Fibroblast of skin of abdomen (primary cell): ENCODE measurements at places on chromosomes 12 and 14.
A peak's percentile ranks its signal among the peaks of the same experiment; 100 is the strongest.

- DNase-seq, result no peak
Observed at GRCh38 chr12:22971247-22971646, 346.3 kb downstream of the ETNK1 start.

DNA sequence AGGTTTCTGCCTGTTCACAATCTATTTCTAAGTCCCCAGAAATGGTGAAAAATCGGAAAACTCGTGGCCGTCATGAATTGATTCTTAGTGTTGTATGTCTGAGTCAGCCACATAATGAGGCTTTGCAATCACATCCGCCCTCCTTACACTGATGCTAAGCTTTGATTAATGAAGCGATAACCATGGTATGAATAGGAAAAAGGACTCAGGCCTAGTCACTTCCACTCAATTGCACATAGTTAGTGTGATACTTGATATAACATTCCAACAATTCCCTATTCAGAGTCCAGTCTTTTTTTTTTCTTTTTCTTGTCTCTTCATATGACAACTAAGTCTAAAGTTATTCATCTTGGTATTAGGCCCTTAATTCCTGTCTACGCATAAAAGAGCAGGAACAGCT lies 1231.0 kb downstream of the VRK1 start:
- DNase-seq, result peak; percentile 56

GRCh38 chr12:88866881-88867280 lies 286.6 kb upstream of the KITLG start:
- peak; percentile 33 for DNase-seq

DNA sequence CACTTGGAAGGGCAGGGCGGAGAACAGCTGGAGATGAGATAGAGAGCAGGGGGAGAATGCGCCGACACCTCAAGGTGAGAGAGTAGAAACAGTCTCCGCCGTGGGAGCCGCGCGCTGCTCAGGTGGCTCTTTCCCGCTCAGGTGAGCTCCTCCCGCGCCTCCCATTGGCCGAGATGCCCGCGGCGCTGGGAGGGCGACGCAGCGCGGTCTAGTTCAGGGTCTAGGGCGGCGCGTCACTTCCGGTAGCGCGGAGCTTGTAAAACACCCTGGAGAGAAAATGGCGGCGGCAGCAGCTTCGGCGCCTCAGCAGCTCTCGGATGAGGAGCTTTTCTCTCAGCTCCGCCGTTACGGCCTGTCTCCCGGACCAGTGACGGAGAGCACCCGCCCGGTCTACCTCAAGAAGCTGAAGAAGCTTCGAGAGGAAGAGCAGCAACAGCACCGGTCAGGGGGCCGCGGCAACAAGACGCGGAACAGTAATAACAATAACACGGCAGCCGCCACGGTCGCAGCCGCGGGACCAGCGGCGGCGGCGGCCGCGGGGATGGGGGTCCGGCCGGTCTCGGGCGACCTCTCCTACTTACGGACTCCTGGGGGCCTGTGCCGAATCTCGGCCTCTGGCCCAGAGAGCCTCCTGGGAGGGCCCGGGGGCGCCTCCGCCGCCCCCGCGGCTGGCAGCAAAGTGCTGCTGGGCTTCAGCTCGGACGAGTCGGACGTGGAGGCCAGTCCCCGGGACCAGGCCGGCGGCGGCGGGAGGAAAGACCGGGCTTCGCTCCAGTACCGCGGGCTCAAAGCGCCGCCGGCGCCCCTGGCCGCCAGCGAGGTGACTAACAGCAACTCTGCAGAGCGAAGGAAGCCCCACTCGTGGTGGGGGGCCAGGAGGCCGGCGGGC lies at the start of gene LEMD3:
TSS of gene LEMD3 (plus strand) at position 264 of the 889 bp plus-strand sequence. CDS start at position 278, 14 bp downstream.
- peak; percentile 89 for DNase-seq

- DNase-seq, result no peak
Observed at GRCh38 chr12:69014047-69014446, 81.1 kb upstream of the CPM start.

DNA sequence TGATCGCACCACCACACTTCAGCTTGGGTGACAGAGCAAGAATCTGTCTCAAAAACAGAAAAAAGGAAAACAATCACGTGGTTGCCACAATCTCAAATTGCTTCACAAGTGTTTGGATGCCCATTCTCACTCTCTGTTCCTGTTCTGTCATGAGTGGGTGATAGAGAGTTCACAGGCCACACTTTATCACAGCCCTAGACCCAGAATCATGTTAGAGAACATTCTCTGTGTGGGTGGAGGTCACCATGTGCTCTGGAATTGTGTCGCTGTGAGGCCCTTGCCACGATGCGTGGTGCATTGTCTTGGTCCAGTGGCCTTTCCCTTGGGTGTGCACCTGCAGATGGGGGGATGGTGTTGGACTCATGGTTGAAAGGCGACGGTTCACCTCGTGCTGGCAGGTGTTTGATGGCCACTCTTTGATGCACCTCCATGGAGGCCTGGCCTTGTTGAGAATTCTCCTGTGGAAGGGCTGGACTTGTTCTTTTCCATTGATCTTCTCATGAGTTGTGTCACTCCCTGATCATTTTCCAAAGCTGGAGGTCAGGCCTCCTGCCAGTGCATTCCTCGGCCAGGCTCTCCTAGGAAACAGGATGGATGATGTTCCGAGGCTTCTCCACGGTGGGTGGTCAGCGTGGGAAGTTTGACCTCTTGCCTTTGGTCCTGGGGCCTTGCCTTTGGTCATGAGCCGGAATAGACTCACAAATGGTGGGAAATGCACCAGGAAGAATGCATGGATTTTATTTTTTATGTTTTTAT lies 91.9 kb downstream of the SLC24A4 start:
- DNase-seq, result no peak

DNA sequence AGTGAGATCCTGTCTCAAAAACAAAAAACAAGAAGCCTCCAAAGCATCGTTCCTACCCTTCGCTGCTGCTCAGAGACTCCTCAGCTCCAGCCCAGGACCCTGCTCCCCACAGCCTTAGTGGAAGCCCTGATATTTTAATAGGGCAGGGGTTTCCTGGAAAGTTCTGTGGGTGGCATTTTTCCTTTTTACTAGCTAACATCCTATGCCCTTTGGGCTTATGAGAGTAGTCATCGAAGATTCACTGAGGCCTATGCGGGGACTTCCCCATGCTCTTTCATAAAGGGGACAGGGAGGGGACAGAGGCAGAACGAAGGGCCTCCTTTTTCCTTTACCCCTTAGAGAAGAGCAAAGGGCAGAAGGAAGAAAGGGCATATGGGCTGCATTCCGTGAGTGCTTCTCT lies 8.3 kb downstream of the LAG3 start:
- no peak for DNase-seq

GRCh38 chr14:59244581-59244980 lies 56.1 kb downstream of the DAAM1 start:
- DNase-seq, result no peak

- DNase-seq, result peak; percentile 20
Observed at GRCh38 chr12:10235761-10236631, 23.3 kb downstream of the GABARAPL1 start.

GRCh38 chr12:68203460-68203875 lies 22.1 kb downstream of the IL26 start:
- DNase-seq, result no peak

DNA sequence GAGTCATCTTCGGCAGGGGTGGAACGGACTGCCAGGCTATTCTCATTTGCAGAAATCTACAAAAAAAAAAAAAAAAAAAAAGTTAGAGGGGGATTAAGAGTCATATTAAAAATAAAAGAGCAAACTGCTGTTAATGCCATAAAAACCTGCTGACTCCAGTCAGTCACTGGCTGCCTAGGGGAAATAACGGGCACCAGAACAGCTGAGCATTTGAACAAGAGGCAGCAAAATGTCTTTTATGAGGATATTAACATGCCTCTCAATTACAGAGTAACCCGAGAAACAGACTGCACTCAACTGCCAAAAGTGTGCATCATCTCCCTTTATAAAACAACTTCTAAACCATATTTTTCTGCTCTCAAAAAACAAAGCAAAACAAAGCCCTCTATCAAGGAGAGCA lies 28.7 kb upstream of the CERS5 start:
- no peak for DNase-seq

GRCh38 chr14:68297039-68297438 lies 477.5 kb downstream of the RAD51B start:
- peak; percentile 66 for DNase-seq

DNA sequence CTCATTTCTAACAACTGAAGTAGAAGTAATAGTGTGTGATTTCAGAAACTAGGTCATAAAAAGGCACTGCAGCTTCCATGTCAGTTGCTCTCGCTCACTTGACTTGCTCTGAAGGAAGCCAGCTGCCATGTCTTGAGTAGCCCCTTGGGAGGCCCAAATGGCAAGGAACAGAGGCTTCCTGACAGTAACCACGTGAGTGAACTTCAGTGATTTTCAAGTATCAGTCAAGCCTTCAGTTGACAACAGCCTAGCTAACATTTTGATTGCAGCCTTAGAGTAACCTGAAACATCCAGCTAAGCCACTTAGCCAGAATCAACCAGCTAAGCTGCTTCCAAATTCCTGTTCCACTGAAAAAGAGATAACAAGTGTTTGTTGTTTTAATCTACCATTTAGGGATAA lies 26.7 kb downstream of the TOGARAM1 start:
- no peak for DNase-seq

DNA sequence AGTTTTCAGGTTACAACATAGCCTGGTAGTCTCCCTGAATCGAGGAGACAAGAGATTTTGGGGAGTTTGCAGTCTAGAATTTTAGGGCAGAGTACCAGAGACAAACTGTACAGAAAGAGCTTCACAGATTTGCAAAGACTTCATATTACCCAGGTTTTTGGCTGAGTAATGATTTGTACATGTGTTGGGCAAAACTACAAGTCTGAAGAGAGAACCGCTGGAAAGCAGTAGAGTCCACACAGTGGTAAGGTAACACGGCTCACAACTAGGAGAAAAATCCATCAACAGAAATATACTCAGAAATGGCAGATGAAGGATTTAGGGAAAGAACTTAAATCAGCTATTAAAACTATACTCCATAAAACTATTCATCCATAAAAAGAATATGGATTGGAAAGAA lies 25.7 kb downstream of the FBXO33 start:
- DNase-seq, result no peak

DNA sequence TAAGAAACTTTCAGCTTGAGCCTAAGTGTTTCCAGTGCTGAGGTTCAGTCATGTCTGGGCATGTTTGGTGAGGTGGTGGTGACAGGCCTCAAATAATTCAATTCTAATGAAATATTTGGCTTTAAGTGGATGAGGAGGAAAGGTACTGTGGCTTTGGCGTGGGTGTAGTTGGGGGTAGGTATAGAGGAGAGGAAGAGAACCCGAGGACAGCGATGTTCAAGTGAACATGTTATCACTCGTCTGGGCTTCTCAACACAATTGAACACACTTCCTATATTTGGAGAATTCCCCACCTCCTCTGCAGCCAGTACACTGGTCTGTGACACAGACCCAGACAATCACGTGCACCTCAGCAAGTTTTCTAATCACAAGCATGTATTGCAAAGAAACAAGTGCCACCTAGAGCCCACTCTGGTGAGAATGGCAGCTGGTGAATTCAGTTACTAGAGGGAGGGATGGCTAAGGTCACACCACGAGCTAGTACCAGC lies 53.0 kb downstream of the IFNG-AS1 start:
- DNase-seq, result peak; percentile 20

DNA sequence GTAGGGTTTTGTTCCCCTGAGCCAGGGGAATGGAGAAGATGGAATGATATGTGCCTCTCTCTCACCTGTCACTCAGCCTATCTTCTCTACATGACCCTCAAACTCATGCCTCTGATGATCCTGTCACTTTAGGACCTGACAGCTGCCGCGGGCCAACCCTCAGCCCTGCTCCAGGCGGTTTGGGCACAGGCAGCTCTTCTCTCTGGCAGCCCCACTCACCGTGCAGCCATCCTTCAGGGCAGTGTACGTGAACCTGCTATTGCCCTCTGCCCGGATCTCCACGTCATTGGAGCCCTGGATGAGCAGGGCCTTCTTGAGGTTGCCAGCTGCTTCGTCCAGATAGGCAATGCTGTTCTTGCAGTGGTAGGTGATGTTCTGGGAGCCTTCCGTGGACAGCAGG lies 10.5 kb downstream of the TMEM106C start:
- no peak for DNase-seq

DNA sequence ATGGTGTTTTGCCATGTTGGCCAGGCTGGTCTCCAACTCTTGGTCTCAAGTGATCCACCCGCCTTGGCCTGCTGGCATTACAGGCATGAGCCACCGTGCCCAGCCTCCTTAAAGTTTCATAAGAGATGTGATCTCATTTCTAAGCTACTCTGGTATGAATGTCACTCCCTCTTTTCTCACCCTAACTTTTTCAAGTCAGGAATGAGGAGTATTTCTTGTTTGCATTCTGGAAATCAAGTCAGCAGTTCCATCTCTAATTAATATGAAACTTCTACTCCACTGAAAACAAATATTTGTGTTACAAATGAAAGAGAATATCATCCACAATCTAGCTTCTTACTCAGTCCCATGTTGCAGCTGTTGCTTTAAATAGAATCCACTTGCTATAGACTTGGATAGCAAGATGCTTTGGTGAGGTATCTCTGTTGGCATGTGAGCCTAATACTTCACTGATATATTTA lies 61.3 kb downstream of the ARF6 start:
- peak; percentile 35 for DNase-seq

GRCh38 chr12:41634091-41634490 lies 446.0 kb downstream of the PDZRN4 start:
- no peak for DNase-seq

- no peak for DNase-seq
Observed at GRCh38 chr14:90255871-90256270, 482 bp upstream of the PSMC1 start.

DNA sequence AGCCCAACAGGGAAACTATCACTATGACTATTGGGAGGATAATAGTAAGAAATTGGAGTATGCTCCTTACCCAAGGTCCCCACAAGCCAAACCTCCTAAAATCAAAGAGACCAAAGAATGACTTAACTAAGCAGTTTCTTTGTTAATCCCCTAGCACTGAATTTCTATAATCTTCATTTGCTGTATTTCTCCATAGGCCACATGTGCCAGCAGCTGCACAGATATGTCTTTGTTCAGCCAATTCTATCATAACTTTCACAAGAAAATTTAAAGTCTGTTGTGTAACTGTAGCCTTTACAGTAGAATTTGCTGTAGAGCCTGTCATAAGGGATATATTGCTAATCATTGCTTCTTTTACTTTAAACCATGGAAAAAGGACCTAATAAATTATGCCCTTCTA lies 104.0 kb downstream of the RIN3 start:
- no peak for DNase-seq

DNA sequence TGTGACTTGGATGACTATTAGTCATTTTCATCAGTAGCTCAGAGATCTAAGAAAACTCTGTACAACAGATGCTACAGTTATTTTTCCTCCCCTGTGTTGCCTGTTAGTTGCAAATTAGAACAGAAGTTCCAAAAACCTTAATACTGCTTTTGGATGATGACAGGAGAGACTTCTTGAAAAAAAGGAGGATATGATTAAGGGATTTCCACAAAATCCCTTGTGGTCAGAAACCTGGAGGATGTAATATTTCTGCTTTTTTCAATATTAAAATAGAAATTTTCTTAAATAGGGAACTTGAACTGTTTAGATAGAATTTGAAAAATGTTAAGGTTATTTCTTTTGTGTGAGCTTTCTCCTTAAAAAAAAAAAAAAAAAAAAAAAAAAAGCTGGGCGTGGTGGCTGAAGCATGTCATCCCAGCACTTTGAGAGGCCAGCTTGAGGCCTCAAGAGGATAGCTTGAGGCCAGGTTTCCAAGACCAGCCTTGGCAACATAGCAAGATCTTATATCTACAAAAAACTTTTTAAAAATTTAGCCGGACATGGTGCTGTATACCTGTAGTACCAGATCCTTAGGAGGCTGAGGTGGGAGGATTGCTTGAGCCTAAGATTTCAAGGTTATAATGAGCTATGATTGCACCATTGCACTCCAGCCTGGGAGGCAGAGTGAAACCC lies 14.1 kb downstream of the CMAS start:
- DNase-seq, result no peak
